Stimulated activated CD4-positive, alpha-beta T cell treated with anti-CD3 and anti-CD28 coated beads, Interleukin-1b, Interleukin-23, amount 100 ng/mL, for 4 hours (primary cell): ENCODE measurements at places on chromosomes 12 and 14.

DNA sequence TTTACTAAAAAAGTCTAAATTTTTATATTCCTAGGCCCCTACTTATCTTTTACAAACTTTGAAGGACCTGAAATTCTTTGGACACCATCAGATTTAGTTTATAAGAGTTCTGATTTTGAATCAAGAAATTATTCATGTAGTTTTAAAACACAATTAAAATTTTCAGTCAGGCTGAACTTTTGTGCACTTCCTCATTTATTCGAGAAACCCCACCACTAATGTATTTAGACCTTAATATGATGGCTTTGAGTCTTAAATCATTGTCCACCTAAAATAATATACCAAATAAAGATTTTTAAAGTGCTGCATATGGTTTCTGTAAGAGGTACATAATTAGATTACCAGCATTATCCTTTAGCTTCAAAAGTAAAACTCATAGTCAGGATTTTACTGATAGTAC is 103.4 kb downstream of the PAWR start:
- DNase-seq, result no peak

DNA sequence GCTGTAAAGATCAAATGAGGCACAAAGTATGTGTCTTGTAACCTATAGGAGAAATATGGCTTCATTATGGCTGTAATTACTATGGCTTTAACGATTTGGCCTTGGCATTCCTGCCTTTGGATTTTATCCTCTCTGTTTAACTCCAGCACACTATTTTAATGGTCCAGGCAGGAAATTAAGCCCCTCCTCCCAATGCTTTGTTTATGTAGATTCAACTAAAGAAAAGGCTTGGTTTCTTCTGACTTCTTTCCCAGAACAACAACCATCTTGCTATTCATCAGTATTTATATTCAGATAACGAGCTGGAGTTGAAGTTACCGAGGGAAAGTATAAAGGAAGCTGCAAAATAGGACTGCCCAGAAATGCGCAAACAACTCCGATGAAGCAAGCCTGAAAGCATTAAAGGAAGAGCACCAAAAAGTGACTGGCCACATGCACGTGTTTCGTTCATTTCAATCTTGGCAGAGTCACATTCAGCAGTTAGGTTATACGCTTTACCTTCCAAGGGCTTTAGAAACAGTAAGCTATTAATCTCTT is 104.6 kb downstream of the NELL2 start:
- no peak for DNase-seq

- no peak for DNase-seq
Measured at GRCh38 chr12:26188127-26188526, 7.2 kb upstream of the SSPN start.

DNA sequence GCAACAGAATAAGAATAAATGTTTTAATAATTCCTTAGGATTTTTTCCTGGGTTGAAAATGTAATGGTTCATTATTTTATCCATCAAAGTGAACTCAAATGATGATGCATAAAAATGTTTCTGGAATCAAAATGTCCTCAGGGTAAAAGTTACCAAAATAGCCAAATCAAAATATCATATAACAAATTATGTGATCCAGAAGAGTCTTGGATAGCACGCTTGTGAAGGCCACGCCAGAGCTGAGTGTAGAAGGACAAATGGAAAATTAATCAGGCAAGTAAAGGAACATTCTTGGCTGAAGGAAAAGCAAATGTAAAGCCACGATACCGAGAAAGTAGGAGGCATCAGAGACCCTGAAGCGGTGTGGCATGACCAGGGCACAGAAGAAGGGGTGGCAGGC is 169.2 kb downstream of the CAPZA3 start:
- DNase-seq, result no peak

GRCh38 chr12:104181313-104181712 is 34.3 kb upstream of the TXNRD1 start:
- no peak for DNase-seq

DNA sequence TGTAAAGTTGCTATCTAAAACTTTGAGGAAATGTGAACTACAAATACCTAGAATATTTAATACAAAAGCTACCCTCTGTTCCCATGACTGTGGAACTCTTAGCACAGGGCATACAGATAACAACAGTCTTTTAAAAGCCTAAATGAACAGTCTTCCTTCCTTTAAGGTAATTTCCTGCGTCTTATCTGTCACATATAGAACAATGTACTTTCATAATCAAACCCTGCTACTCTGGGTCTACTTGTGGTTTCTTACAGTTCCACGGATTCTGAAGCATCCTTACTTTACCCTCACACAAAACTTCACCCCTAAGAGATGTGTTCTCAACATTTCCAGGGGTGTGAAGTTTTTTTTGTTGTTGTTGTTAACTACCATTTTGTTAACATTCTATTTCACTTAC is 5.1 kb downstream of the PKP2 start:
- no peak for DNase-seq

- DNase-seq, result peak; percentile 62
Measured at GRCh38 chr12:122946690-122947341, 19.4 kb downstream of the ABCB9 start.

DNA sequence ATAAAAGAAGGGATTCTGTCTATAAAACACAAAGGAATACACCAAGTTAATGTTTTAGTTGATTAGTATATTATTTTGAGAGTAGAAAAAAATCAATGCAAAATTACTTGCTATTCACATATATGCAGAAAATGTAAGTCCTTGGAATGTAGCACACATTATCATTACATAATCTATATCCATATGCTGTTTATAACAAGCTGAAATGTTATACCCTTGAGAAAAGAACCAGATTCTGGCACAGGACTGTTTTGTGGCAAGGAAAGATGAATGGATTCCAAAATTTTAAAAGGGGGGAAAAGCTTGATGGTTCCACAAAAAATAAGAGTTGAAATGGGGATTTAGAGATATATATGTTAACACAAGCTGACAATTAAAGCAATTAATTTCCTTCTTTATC is 153.6 kb downstream of the MSRB3 start:
- DNase-seq, result no peak

DNA sequence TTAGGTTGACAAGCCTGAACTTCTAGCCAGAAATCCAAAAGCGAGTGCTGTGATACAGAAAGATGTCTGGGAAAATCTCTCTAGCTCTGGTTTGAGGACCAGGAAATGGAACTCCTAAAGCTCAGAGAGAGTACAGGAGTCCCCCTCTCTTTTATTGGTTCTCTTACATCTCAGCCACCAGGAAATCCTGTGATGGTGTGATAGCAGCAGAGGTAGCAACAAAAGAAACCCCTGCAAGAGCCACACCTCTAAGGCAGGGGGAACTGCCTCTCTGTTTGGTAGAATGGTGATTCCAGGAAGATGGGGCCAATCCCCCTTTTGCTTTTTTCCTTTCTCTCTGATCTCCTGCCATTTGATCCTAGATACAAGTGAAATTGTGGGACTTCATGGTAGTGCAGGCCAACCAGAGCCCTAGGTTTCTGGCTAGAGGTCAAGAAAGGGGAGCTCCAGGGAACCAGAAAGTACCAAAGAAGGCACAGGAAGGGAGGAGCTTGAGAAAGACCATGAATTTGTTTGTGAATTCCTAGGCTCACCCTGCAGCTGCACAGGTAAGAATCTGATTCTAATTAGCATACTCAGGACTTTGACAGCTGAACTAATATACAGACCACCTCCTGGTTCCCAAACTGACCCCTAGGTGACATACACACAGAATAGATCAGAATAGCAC is 88.5 kb downstream of the PAPLN start:
- no peak for DNase-seq

GRCh38 chr12:1575408-1576401 is 18.7 kb downstream of the FBXL14 start:
- no peak for DNase-seq

GRCh38 chr12:89185889-89186288 is 166.4 kb downstream of the DUSP6 start:
- DNase-seq, result no peak

DNA sequence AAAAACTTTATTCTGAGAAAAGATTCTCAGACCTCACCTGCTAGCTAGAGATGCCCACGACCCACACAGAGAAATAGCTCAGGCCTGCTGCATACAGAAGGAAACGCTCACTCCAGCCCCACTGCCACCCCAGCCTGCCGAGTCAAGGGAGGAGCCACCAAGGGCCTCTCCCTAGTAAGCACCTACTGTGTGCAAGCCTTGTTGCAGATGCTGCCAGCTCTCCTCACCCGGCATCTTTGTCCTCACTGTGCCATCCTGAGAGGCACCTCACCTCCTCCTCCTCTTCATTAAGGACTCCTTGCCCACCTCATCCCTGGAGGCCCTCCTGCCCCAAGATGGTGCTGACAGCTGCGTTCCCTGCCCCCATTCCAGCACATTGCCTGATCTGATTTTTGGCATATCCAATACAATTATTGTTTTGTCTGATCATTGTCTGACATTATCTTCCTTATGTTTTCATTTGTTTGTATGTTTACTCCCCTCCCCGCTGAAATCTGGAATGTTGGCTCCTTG is 196.9 kb downstream of the SLC15A4 start:
- DNase-seq, result no peak

DNA sequence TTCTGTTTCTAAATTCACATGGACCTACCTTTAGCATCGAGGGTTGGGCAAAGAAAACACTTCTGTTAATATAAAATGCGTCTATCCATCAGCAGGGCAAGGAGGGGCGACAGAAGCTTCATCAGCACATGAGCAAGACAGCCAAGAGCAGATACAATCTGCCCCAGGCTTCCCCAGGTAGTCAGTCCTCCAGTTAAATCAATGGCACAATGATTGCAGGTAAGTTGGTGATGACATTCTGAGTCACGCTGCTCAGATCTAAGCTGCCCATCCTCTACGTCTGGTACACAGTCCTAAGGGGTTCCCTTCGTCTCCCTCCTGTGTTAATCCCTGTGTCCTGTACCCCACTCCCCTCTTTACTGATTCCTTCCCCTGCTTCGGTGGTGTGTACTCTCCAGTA is 38.8 kb downstream of the MAP3K9 start:
- DNase-seq, result no peak

- no peak for DNase-seq
Measured at GRCh38 chr12:139585-139984, 73.0 kb downstream of the IQSEC3 start.

GRCh38 chr14:55693904-55694303 is 113.9 kb downstream of the KTN1 start:
- no peak for DNase-seq

DNA sequence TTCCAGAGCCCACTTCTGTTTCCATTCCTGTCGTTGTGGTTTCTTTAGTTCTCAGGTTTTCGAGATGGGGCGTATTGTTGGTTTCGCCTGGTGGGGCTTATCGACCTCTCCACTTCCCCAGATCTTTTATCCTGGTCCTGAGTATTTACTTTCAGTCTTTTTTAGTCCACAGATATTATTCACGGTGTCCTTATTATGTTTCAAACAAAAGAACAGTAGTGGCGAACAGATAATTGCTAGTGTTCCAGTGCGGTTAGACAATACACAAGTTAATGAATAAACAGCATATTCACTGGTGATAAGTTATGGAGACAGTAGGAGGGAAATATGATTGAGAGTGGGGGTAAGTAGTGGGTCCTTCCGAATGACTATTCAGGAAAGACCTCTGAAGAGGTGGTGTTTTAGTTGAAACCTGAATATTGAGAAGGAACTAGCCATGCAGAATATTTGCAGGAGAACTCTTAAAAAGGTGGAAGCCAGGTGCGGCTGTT is 668 bp downstream of the TMEM260 start:
- DNase-seq, result no peak

DNA sequence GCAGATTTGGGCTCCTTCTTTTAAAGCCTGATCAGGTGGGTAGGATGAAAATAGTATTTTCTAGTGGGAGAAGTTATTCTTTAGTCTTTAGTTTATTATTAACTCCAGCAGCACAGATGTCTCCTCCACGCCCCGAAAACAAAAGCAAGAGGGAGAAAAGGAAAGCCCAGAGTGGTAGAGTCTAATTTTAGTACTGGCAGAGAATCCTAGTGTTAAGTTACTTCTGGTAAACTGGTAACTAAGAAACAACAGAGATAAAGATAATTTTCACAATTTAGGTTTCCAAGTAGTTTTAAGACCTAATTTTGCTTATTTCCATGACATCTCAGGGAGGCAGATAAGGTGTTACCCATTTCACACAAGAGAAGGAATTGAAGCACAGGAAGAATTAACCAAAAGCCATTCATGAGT is 16.3 kb downstream of the ATP5MC2 start:
- no peak for DNase-seq

GRCh38 chr12:47396902-47397663 is 308.7 kb downstream of the RPAP3 start:
- DNase-seq, result no peak

DNA sequence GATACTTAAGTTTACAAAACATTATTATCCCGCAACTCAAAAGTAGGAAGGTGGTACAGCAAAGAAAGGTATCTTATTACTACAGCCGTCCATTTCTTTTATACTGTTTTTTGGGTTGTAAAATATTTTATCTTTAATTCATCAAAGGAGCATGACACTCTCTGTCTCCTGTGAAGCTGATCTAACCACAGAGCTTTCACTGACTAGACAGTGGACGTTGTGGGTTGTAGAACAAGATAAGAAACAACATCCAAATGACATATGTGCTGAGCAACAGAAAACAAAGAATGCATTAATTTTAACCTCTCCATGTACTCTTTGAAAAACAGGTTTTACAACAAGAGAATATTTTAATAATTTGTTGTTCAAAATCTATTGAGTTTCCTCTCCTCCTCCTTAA is 195.9 kb upstream of the FBXO33 start:
- DNase-seq, result no peak

- no peak for DNase-seq
Measured at GRCh38 chr14:38291681-38292467, 36.0 kb upstream of the CLEC14A start.

DNA sequence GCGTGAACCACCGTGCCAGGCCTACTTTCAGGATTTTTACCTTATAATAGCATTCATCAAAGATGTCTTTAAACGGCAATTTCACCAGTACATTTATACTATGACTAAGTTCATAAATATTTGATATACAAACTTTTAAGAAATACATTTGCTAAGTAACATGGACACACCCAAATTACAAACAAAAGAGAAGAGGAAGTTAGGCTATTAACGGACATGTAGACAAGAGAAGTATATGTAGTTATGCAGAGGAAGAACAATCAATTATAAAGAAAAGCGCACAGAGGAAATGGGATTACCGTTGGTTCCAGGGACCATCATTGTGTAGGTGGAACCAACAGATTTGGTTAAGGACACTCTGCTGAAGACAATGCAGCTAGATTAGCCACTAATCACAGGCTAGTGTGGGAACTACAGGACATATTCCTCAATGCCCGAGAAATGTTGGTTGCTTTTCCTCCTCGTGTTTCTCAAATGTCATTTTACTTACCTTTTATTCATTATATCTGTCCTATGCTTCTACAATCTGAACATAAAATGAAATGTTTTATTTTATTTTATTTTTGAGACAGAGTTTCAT is 24.0 kb upstream of the PKP2 start:
- DNase-seq, result no peak

DNA sequence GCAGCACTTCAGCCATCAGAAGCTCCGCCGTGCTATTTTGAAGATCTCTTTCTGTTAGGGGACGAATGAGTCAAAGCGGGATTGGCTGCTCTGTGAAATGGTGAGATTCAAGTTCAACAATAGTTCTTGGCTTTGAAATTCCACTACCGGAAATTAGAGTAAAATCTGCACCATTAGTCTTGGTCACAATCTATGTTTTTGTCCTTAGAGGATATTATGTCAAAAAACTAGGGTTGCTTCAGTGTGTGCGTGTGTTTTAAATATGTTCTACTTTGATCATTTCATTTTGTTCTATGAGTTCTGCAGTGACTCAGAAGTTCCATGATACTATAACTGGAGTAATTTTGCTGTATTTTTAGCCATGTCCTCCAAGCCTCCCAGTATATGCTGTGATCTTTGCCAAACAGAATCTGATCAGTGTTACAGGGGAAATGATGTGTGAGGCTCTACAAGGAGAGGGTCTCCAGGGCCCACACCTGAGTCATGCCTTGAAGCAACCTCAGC is 22.6 kb downstream of the GPHB5 start:
- no peak for DNase-seq
